Ascending aorta (tissue), 2 donors: ENCODE measurements at places on chromosomes 1 and 21.
A peak's percentile ranks its signal among the peaks of the same experiment; 100 is the strongest.

DNA sequence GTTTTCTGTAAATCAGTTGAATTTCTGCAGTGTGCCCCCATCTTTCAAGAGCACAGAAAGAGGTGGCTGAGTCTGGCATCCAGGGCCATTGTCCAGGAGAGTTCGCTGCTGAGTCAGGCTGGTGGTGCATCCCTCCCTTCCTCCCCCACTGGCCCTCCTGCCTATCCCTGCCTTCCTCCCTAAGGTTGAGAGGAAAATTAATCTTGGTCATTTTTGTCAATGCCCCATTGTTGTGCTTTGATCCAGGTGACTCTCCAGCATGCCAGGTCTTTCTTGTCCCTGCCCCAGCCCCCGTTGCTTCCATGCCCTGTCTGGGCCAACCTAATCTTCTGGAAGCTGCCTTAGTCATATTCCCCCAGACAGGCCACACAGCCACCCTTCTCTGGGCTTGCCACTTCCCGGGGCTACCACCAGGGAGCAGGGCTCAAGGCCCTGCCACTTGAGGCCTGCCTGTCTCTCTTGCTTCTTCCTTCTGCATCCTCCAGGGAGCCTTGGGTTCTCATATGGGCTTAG is 26.6 kb downstream of the PROK1 start:
- H3K36me3 ChIP-seq, result no peaks in the 10 kb centered on the region
- H3K27me3 ChIP-seq, result no peaks in the 10 kb centered on the region
- no peak for DNase-seq
- no peaks in the 10 kb centered on the region for H3K4me1 ChIP-seq

DNA sequence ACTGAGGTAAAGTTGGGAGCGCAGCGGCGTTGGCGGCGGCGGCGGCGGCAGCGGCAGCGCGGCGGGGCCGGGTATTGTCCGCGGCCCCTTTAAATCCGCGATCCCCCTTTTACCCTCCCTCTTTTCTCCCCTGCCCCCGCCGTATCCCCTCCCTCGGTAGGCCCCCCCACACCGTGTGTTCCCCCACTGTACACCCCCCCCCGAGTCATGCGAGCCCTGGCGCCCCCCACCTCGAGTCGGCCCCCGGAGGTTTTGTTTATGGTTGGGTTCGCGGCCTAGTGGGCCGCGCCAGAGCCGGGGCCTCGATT is 169 bp downstream of the UBAP2L start:
- no peak for DNase-seq
- peak overlapping the region; percentile 78 for H3K4me3 ChIP-seq
- peaks cover 20% of the 10 kb centered on the region for H3K4me1 ChIP-seq
- H3K27me3 ChIP-seq, result no peaks in the 10 kb centered on the region

DNA sequence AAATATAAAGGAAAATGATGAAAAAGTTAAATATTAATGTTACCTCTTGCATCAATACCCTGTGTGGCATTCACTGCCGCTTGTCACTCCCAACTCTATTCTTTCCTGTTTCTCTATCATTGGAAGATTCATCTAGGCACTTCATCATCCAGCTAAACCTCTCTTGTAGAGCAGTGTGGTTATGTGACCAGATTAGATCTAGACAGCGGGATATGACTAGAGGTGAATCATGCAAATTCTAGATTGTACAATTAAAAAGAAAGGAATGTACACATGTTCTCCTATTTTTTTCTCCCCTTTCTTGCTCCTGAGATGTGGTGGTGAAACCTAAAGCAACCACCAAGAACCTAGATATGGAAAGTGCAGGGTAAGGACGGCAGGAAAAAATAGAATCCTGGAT is 174.1 kb downstream of the LBR start:
- DNase-seq, result no peak
- no peak overlapping the region for H3K27ac ChIP-seq
- no peaks in the 10 kb centered on the region for H3K36me3 ChIP-seq
- no peaks in the 10 kb centered on the region for H3K4me1 ChIP-seq
- H3K27me3 ChIP-seq, result no peaks in the 10 kb centered on the region

DNA sequence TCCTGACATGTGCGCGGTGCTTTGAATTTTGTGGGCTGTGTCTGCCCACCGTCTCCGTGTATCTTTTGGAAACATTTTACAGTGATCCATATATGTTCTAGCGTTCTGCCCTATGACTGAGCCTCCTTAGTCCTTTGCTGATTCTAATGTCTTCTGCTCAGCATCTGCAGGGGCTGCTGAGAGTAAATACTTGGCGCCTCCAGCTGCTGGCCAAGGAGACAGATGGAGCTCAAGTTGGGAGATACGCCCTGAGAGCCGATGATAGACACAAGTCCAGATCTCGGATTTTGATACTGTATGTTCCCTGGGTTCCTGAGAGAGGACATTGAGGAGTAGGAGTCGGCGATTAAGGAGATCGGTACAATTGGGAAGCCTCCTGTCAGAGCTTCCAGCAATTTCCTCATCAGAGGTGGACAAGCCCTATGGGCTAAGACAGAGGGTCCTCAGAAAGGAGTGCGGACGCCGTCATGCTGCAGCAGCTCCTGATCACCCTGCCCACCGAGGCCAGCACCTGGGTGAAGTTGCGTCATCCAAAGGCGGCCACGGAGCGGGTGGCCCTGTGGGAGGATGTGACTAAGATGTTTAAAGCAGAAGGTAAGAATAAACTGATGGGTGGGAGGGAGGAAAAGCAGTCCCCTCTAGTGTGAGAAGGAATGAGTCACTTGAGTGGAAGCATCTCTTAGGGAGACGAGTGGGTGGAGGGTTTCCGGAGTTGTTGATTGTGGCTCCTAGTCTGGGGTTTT is 390 bp downstream of the ZFP69B start:
- H3K27me3 ChIP-seq, result no peaks in the 10 kb centered on the region
- peak; percentile 69 for DNase-seq
- H3K27ac ChIP-seq, result peak overlapping the region; percentile 85
- H3K4me3 ChIP-seq, result peak overlapping the region; percentile 83
- no peaks in the 10 kb centered on the region for H3K36me3 ChIP-seq

DNA sequence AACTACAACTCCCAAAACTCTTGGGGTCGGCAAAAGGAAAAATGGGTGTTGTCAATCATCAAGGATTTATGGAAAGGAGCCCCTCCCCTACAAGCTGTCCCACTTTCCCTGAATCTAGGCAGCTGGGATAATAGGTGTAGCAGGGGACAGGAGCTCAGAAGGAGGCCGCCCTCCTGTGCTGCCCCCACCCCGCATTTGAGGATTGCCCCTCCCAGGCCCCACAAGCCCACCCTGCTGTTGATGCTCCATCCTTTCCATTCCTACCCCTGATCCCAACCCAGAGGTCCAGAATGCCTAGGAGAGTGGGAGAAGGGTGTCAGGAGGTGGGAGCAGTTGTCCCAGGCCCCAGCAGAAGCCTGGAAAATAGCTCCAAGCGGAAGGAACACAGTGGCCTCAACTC is 1.9 kb upstream of the MRPL24 start:
- H3K4me3 ChIP-seq, result no peak overlapping the region
- peaks cover 14% of the 10 kb centered on the region for H3K4me1 ChIP-seq
- H3K27me3 ChIP-seq, result no peaks in the 10 kb centered on the region

- no peak for DNase-seq
- no peak overlapping the region for H3K27ac ChIP-seq
- H3K4me3 ChIP-seq, result no peak overlapping the region
- H3K27me3 ChIP-seq, result no peaks in the 10 kb centered on the region
- H3K36me3 ChIP-seq, result no peaks in the 10 kb centered on the region
These were observed 40.2 kb upstream of the ZNF124 start for GRCh38 chr1:247212012-247212411.

GRCh38 chr1:231592809-231593208 is 33.8 kb upstream of the DISC1 start:
- no peak for DNase-seq
- no peaks in the 10 kb centered on the region for H3K36me3 ChIP-seq
- H3K27ac ChIP-seq, result no peak overlapping the region
- H3K4me1 ChIP-seq, result no peaks in the 10 kb centered on the region
- no peaks in the 10 kb centered on the region for H3K27me3 ChIP-seq

- no peaks in the 10 kb centered on the region for H3K27me3 ChIP-seq
- DNase-seq, result no peak
- H3K27ac ChIP-seq, result no peak overlapping the region
- H3K36me3 ChIP-seq, result no peaks in the 10 kb centered on the region
These were observed 34.2 kb downstream of the L1TD1 start for GRCh38 chr1:62228883-62229187.

DNA sequence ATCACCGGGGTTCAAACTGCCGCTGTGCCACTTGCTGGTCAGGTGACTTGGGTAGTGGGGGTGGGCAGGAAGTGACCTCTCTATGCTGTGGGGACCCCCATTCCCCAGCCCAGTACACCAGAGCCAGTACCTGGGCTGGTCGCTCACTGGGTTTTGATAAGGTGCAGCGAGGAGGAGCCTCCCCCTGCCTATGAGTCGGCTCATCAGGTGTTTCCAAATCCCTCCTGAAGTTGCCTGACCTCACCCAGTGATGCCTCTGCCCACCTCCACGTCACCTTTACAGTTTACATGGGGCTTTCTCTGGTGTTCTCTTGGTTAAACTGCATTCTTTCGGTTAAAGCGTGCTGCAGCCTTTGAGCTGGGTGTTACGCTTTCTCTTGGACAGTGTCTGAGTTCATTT is 58.2 kb downstream of the ARHGEF10L start:
- H3K4me1 ChIP-seq, result peaks cover 18% of the 10 kb centered on the region
- no peak overlapping the region for H3K4me3 ChIP-seq
- DNase-seq, result no peak
- H3K36me3 ChIP-seq, result peaks cover 17% of the 10 kb centered on the region
- peak overlapping the region; percentile 72 for H3K27ac ChIP-seq
- no peaks in the 10 kb centered on the region for H3K27me3 ChIP-seq

GRCh38 chr1:241770115-241770514 is 77.9 kb upstream of the EXO1 start:
- no peaks in the 10 kb centered on the region for H3K4me1 ChIP-seq
- H3K36me3 ChIP-seq, result no peaks in the 10 kb centered on the region
- no peak overlapping the region for H3K27ac ChIP-seq
- no peak overlapping the region for H3K4me3 ChIP-seq

DNA sequence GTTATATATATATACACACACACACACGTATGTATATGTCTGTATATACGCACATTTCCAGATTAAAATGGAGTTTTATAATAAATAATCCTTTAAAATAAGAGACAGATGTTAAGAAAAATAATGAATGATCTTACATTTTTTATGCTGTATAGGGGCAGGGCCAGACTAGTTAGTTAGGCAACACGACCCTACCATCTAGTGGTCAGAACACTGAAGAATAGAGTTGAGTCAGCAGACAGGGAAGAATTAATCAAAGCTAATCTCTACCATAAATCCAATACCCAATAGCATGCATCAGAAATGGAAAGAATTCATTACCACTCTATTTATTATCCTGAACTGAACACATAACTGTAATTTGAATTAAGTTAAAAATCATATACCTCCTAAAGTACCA is 156.7 kb downstream of the BRINP3 start:
- H3K36me3 ChIP-seq, result no peaks in the 10 kb centered on the region
- no peaks in the 10 kb centered on the region for H3K27me3 ChIP-seq
- no peaks in the 10 kb centered on the region for H3K4me1 ChIP-seq
- DNase-seq, result no peak
- no peak overlapping the region for H3K27ac ChIP-seq

- DNase-seq, result no peak
- H3K36me3 ChIP-seq, result no peaks in the 10 kb centered on the region
- H3K4me1 ChIP-seq, result no peaks in the 10 kb centered on the region
- H3K27ac ChIP-seq, result no peak overlapping the region
These were observed 95.1 kb upstream of the SOD1 start for GRCh38 chr21:31564439-31564838.
